ENCODE measurements at places on chromosomes 5 and 9. TPM values are rescaled to one million over a fixed set of nuclear protein-coding genes. Genes with fewer than 3 reads are reported as not detected.

The FRMPD1 gene
- not detected for polyA plus RNA-seq

GRCh38 chr5:58898006-58898405, 315.1 kb downstream of the RAB3C start:
- DNase-seq = no peak

- DNase-seq = no peak
These were observed 138.6 kb upstream of the PLCXD3 start for GRCh38 chr5:41648996-41649395.

GRCh38 chr5:32265902-32266301, 46.8 kb downstream of the MTMR12 start:
- DNase-seq = no peak

The DCP2 gene
- 6.0 TPM for polyA plus RNA-seq

DNA sequence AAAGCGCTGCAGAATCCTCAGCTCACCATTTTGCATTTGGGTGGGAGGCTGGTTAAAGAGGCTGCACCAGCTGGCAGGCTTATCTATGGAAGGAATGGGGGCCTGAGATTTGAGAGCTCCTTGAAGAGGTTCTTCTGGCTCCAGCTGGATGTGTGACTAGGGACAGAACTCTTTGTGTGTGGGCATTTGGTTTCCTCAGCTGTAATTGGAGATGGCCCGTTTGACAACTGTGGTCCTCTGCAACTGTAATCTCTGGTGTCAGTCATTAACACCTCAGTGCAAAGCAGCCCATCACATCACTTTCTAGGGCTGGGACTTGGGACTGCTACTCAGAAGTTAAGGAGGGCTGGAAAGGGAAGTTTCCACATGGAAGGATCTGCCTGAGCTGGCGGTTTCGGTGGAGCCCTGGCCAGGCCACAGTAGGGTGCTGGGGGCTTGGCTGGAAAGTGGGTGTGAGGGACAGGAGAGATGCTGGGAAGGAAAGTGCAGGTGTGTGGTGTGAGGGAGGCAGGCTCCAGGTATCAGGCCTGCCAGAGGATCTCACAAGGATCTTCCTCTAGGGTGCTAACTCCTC, 193.8 kb downstream of the GADD45G start:
- DNase-seq = no peak

DNA sequence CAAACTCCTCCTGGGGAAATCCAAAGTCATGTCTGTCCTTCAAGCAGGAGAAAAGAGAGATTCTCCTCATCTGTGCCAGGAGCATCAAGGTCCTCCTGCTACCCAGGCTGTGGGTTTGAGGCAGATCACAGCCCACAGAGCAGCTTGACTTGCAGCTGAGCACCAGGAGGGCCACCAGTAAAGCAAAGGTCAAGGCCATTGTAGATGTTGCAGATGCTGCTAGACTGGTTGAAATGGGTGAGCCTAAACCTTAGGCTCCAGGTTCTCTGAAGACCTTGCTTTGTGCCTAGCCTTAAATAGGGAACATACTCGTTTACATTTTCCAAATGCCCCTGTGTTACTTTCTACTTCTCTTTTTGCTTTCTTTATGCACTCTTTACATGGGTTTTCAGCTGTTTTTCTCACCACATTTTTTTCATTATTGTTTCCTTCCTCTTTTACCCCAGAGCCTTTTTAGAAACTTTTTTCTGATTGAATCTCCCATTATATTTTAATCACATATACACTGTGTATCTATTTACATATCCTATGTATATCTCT, at the start of gene IFNA2:
TSS of gene IFNA2 (minus strand) at position 268 of the 540 bp plus-strand sequence. CDS start at position 199, 69 bp downstream.
- DNase-seq = no peak

DNA sequence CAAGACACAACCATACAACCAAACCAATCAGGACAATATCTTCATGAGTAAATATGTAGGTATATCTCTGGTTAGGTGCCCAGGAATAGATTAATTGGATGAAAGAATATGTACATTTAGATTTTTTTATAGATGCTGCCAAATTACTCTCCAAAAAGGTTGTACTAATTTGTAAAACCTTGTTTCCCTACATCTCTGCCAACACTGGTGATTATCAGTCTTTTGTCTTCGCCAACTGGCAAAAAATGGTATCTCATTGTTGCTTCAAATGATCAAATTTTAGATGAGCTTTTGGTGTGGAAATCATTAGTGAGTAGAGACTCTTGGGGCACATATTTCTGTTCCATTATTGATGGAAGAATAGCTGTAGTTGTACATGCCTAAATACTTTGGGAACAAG, 90.7 kb upstream of the ELL2 start:
- no peak for DNase-seq

- DNase-seq = no peak
These were observed 78.0 kb downstream of the GABRA1 start for GRCh38 chr5:161925960-161926359.

The SPATA31A3 gene
- polyA plus RNA-seq = not detected

DNA sequence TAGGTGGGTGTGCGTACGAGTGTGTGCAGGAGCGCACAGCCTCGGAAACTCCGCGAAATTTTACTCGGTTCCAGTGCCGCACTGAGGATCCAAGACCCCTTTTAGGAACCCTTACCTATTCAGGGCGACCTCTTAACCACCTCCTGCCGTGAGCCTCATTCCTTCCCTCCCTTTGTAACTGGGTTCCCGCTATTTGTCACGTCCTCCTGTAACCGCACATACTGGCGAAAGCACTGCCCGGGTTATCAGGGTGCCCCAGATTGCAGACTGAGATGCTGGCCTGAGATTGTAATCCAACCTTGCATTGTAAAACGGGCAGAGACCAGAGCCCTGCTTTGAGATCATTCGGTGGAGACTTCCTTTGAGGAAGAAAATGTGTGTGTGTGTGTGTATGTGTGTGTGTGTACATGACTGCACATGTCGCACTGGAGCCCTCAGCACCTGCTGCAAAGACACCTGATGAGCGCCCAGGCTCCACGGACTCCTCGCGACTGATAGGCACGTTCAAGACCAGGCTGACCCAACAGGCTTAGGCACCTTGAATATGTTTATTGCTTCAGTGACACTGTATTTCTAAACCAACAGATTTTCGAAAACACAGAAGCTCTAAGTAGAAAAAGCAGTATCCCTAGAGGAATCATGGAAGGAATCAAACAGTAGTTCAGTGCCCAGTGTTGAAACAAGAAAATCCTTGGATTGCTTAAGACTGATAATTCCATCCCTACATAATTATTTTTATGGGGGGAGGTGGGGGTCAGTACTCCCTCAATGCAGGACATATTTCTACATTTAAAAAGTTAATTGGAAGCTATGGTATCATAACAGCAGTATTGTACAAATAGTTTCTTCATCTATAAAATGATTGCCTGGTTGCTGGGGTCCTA, 86.5 kb upstream of the TNFAIP8 start:
- peak; percentile 43 for DNase-seq

The CATSPER3 gene
- 0.37 TPM for polyA plus RNA-seq

- DNase-seq = no peak
These were observed 16.3 kb downstream of the XRCC4 start for GRCh38 chr5:83093692-83094091.

DNA sequence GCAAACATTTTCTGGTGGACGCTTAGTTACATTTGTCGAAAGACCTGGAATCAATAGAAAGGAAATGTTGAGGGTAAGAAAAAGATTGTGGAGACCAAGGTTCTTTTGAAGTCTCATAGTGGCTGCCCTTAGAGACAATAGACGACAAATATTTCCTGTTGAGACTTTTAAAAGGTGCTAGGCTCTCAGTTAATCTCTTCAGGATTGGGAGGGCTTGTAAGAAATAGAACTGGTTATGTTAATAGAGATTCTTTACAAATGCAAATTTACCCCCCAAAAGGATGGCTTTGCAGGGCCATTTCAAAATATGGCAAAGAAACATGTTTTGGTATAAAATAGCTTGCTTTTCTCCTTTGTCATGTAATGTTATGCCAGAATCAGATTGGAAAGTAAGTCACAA, 428.2 kb upstream of the CTNND2 start:
- DNase-seq = no peak

The PCDHB7 gene
- 1.7 TPM for polyA plus RNA-seq

The PHYHD1 gene
- not detected for polyA plus RNA-seq

- no peak for DNase-seq
These were observed 679 bp downstream of the DOLK start for GRCh38 chr9:128946571-128947276.

The INSL4 gene
- not detected for polyA plus RNA-seq

DNA sequence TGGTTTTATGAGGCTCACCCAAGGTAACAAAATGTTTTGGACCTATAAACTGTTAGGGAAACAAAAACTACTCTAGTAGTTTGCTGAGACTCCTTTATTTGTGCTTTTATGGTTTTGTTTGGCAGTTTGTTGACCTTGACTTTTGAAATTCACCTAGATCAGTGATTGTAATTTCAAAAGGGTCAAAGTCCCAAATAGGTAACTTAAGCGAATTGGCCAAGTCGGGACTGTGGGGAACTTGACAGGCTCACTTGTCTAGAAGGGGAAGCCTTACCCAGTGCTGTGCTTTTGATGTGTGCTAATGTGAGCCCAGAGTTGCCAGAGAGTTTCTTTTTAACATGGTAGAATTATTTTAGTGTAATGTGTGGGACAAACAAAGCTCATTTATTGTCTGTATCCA, 87.2 kb upstream of the SGCD start:
- DNase-seq = no peak

- DNase-seq = peak; percentile 74
These were observed 55.9 kb downstream of the NSUN2 start for GRCh38 chr5:6576861-6577501.

The IFNA21 gene
- not detected for polyA plus RNA-seq

DNA sequence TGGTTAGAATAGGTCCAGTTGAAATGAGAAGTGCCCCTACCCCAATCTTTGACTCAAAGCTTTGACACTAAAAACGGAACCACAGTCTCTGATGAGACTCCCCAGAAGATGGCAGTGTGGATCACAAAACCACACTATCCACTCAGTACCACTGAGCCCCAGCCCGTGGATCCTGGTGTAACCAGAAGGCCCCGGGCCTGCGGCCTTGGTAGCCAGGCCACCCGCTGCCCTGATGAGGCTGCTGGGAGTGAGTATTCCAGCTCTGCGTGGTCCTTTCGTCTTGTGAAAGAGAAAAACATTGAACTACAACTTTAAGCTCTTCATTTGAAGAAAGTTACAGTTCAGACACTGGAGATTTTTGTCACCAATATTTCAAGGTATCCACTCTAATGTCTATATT, 42.2 kb upstream of the FBP1 start:
- DNase-seq = peak; percentile 87

GRCh38 chr5:10478436-10478835, 36.8 kb downstream of the ROPN1L start:
- DNase-seq = no peak

GRCh38 chr9:5449521-5450358, 602 bp upstream of the CD274 start:
- DNase-seq = no peak

The PCDHGA4 gene
- 2.2 TPM for polyA plus RNA-seq

DNA sequence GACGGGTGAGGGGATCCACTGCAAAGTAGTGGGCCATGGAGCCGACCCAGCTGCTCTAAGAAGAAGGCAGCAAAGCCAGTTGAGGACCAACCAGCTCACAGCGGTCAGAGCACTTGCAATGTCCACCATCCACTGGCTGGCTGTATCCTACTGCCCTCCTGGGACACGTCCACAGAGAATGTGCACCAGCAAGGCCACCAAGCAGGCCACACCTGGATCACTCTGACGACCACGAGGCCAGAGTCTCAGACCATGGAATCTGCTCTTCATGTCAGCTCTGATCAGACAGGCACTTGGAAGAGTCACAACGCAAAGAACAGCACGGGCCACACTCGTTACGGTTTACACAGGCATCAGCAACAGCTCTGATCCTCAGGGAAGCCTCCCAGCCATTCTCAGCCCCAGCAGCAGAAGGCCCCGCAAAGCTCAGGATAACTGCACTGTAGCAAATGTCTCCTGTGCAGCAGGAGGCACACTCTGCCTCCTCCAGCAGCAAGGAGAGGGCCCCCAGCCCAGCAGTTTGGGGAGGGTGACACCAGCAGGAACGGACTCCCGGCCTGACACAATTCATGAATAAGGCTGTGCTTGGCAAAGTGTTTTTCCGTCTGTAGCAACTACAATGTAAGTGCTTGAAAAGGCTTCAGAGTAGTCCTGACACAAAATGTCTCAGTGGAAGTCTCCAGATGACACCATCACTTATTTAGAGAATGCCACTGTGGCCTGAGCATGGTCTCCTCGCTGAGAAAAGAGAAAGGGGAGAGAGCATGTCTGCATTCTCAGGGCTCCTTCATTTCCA, 15.7 kb downstream of the SEMA4D start:
- DNase-seq = no peak

GRCh38 chr5:45037927-45038326, 229.2 kb downstream of the MRPS30 start:
- no peak for DNase-seq

DNA sequence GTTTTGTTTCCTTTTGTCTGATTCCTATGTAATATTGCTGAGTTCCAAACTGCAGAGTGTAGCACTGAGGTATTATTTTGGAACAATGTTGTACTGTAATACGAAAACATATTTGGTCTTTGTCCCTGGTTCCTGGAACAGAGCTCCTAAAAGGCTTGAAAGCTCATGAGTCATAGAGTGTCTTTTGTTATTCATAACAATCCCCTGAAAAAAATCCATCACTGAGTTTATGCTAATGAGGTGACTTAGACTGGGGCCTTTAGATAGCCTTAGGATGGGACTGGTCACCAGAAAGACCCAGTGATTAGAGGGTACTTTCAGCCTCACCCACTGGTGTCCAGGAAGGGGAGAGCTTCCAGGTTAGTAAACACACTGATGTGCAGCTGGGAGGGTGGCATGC, 132.7 kb upstream of the POU5F2 start:
- no peak for DNase-seq

DNA sequence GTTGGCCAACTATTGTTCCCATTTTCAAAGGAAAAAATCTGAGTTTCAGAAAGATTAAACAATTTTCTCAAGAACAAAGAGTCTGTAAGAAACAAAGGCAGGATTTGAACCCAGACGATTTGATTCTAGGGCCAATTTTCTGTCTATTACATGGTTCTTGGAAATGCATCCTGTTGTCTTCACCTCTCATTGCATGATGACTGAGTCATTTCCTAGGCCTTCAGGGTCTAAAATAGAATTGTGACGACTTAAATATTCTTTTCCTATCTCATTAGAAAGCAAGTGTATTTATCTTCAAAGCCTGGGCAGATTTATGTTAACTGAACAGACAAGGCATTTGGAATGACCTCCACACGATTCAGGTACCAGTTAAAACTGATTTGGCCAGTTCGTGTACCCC, 512.9 kb downstream of the NTRK2 start:
- DNase-seq = no peak

The DEPDC1B gene
- 4.2 TPM for polyA plus RNA-seq

The ABLIM3 gene
- polyA plus RNA-seq = 5.9 TPM

All from SK-N-SH (cell line).